Smooth muscle cell of trachea (primary cell): ENCODE measurements at places on chromosomes 4 and X. TPM values are rescaled to one million over a fixed set of nuclear protein-coding genes. Genes with fewer than 3 reads are reported as not detected.

GAGE2A gene
- not detected in 2 replicates for total RNA-seq

SEC24D gene
- 97.4 and 116 TPM in 2 replicates for total RNA-seq

SLC9A7 gene
- 62.9 and 67.9 TPM in 2 replicates for total RNA-seq

TMEM154 gene
- total RNA-seq = 0.83 and 2.8 TPM in 2 replicates

PRKG2 gene
- total RNA-seq = 23.3 and 41.9 TPM in 2 replicates

SMIM14 gene
- 34.9 and 47.4 TPM in 2 replicates for total RNA-seq

SOX3 gene
- 0.15 TPM in 1 of 2 replicates, not detected in the other for total RNA-seq

ATP5ME gene
- total RNA-seq = 93.5 and 110 TPM in 2 replicates

SULT1E1 gene
- total RNA-seq = 0.44 TPM in 1 of 2 replicates, not detected in the other

NSUN7 gene
- total RNA-seq = not detected in 2 replicates

ANKRD37 gene
- 3.9 and 4.6 TPM in 2 replicates for total RNA-seq

CCSER1 gene
- total RNA-seq = not detected in 2 replicates

GPR78 gene
- 0.33 TPM in 1 of 2 replicates, not detected in the other for total RNA-seq
